ENCODE measurements at places on chromosomes 13 and 19.

DNA sequence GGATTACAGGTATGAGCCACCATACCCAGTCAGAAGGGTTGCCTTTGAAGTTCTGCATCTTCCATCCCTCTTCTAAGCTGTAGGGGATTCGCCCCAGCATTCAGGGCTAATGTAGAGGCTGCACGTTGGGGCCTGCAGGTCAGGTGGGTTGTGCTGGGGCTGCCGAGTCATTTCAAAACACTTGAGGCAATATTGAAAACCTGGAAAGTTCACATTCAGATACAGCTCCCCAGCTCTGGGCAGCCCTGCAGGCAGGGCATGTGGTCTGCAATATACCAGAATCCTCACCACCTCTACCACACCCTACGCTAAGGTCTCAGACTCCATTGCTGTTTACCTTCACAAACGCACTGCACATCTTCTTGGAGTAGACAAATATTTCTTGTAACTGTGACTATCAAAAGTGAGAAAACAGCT is 24.6 kb downstream of the CCNE1 start:
- DNase-seq, result no peak

GRCh38 chr19:40936755-40937154 is 54.3 kb upstream of the CYP2B6 start:
- no peak for DNase-seq

DNA sequence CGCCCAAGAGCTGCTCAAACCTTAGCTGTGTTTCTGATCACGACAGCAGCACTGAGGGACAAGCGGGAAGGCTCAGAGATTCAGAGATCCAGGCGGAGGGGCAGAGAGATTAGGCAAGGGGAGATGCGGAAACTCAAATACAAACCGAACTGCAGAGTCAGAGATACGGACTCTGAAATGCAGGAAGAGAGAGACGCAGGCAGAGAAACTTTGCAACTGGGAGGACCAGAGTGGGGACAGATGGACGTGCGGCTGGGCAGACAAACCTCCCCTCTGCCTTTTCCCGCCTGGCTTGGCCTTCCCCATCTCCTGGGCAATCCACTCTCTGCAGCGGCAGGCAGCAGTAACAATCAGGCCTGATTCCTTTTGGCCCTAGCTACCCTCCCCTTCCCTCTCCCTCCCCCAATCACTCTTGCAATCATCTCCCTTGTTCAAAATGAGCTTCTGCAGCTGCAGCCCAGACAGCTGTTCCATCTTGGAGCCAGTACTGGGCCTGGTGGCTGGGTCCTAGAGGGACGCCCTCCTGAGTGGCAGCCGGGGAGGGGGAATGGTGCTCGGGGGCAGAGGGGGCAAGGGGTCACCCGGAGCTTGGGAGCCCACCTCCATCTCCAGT is 29.7 kb downstream of the OLFM2 start:
- no peak for DNase-seq

- DNase-seq, result peak; percentile 1
Measured at GRCh38 chr13:89315287-89315686, 1644.1 kb downstream of the SLITRK5 start.

DNA sequence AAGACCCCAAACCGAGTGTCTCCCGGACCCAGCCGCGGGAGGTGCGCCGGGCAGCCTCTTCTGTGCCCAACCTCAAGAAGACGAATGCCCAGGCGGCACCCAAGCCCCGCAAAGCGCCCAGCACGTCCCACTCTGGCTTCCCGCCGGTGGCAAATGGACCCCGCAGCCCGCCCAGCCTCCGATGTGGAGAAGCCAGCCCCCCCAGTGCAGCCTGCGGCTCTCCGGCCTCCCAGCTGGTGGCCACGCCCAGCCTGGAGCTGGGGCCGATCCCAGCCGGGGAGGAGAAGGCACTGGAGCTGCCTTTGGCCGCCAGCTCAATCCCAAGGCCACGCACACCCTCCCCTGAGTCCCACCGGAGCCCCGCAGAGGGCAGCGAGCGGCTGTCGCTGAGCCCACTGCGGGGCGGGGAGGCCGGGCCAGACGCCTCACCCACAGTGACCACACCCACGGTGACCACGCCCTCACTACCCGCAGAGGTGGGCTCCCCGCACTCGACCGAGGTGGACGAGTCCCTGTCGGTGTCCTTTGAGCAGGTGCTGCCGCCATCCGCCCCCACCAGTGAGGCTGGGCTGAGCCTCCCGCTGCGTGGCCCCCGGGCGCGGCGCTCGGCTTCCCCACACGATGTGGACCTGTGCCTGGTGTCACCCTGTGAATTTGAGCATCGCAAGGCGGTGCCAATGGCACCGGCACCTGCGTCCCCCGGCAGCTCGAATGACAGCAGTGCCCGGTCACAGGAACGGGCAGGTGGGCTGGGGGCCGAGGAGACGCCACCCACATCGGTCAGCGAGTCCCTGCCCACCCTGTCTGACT is 7.9 kb downstream of the MAP1S start:
- DNase-seq, result no peak

GRCh38 chr13:75675421-75675820 is 39.3 kb downstream of the LMO7 start:
- peak; percentile 28 for DNase-seq

DNA sequence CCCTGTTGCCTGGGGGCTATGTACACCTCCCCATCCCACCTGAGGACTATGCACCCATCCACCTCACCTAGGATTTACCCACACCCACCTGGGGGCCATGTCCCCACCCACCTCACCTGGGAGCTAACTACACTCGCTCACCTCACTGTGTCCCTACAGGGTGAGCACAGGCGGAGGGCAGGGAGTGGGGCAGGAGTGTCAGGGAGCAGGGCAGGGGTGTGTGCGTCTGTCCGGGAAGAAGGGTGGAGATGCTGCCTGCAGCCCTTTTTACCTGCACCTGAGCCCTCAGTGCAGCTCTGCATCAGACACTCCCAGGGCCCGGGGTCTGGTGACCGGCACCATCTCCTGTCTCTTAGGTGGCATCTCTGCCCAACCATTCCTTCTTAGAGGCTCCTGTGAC is 10.6 kb upstream of the CPAMD8 start:
- DNase-seq, result no peak

DNA sequence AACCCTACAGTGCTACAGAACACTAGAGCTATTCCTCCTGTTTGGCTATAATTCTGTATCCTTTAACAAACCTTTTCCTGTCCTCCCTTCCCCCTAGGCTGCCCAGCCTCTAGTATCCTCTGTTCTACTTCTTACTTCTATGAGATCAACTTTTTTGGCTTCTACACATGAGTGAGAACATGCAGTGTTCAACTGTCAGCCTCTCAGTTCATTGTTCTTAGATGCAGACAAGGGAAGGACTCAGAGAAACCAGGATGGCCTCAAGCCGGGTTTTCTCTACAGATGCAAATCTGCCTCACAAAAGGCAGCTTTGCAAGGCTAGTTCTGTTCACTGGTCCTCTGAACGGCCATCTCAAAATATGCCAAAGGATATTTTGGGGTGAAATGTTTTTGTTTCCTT is 18.4 kb downstream of the AMER2 start:
- DNase-seq, result no peak

DNA sequence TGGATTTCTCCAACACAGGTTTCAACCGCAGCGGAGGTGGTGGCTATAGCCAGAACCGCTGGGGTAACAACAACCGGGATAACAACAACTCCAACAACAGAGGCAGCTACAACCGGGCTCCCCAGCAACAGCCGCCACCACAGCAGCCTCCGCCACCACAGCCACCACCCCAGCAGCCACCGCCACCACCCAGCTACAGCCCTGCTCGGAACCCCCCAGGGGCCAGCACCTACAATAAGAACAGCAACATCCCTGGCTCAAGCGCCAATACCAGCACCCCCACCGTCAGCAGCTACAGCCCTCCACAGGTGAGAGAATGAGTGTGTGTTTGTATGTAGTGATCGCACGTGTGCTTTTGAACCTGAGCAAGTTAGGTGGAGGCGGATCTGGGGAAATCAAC is 6.0 kb upstream of the CCDC97 start:
- DNase-seq, result no peak

DNA sequence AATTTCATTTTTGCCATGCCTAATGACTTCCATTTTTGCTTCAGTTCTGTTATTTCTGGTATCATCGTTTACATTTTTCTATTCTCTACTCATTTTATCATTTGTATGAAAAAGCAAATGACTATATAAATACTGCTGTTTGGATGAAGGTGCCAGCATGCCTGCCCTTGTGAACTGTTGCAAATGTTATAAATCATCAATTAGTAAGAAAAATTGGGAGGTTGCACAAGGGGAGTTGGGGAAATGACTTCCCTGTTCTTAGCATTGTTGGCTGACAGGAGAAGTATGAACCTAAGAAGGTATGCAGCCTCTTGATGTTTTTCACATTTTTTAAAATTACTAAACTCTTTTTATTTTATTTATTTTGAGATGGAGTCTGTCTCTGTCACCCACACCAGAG is 15.1 kb downstream of the SAFB start:
- peak; percentile 33 for DNase-seq

DNA sequence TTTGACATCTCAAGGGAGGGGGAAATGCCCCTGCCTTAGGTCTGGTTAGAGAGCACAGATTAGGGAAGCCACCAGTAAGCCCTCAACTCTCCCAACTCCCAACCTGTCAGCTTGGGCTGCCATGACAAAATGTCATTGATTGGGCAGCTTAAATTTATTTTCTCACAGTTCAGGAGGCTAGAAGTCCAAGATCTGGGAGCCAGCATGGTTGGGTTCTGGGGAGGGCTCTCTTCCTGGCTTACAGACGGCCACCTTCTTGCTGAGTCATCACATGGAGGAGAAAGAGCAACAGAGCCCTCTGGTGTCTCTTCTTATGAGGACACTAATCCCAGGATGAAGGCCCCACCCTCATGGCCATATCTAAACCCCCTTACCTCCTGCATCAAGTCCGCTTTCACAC is 24.2 kb downstream of the C19orf12 start:
- DNase-seq, result peak; percentile 66

DNA sequence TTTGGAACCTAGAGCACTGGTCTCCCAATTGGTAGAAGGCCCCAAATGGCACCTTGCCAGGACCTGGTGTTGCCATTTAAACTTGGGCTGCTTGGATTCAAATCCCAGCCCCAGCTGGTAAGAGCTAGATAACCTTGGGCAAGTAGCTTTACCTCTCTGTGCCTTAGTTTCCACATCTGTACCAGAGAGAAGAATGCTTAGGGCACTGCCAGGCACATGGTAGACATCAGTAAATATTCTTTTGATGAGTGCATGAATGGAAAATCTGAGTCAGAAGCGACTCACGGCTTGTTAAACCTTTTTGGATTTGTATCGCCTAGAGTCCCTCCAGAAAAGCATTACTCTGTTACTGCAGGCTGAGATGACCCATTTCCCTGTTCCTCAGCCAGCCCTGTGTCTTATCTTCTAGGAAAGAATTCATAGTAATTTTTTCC is 90.9 kb downstream of the SIPA1L3 start:
- DNase-seq, result peak; percentile 98

DNA sequence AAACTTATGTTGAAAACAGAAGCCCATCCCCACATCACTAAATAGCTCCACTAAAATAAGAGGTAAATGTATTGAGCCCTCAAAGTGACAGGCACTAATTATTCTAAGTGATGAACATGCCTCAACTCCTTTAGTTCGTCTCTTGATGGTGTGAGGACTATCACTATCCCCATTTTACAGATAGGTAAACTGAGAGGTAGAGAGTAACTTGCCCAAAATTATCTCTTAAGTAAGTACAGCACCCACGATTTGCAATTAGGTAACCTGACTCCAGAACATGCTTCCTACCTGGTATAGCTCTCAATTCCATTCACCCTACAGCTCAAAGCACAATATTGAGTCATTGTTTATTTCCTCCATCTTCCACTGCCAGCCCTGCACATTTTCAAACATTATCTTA is 12.7 kb downstream of the ZAR1L start:
- no peak for DNase-seq

DNA sequence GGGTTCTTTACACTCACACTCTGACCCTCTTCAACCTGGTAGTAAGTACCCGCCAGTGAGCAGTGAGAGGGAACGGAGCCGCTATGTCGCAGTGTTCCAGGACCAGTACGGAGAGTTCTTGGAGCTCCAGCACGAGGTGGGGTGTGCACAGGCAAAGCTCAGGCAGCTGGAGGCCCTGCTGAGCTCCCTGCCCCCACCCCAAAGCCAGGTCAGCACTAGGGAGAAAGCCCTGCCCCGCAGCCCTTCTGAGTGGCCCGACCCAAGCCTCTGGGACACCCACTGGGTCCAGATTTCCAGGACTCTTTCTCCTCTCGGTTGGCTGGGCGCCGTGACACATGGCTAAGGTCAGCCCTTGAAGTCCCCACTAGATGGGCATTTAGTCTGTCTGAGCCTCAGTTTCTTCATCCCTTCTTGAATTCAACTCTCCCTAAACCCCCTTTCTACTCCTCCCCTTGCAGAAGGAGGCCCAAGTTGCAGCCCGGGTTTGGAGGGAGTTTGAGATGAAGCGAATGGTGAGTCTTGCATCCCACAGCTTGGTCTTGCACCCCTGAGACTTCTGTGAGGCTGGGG is 1.9 kb downstream of the OCEL1 start:
- DNase-seq, result no peak

DNA sequence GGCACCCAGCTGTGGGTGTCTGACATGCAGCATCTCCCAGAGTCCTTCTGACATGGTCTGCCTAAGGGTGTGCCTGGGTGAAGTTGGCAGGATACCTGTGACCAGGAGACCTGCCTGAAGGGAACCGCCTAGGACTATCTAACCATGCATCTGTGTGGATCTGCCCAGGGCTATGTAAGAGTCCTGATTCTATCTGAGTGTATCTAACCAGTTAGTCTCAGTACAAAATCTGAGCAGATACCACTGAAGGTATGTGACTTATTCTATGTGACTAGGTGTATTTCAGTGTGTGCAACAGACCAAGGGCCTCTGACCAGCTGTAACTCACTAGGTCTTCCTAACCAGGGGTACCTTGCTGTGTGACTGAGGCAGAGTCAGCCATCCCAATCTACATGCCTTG is 28.2 kb upstream of the FBL start:
- no peak for DNase-seq

GRCh38 chr19:57321116-57321515 is 844 bp downstream of the ZNF543 start:
- DNase-seq, result no peak

DNA sequence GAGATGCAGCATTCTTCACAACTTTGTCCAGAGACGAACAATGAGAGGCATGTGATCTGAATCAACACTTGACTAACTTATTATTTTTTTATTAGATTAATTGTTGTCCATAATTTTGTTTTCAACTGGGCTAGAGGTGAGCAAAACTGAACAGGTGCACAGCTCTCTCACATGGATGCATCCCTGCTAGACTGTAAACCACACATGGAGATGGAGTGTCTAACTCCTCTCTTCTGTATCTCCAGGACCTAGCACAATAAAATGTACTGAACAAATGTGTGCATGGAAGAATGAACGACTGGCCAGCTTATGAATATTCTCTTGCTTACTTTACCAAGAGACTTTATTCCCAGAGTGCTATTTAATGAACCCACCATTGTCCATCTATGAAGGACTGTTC is 627.7 kb downstream of the LIG4 start:
- no peak for DNase-seq

GRCh38 chr19:49109569-49110233 is 4.5 kb upstream of the LIN7B start:
- no peak for DNase-seq

- peak; percentile 41 for DNase-seq
Measured at GRCh38 chr13:113774177-113775107, 15.4 kb downstream of the TMEM255B start.

GRCh38 chr19:13817018-13817614 is 21.9 kb downstream of the ZSWIM4 start:
- DNase-seq, result no peak
